Stimulated activated CD4-positive, alpha-beta T cell treated with anti-CD3 and anti-CD28 coated beads, Interleukin-1b, Interleukin-23, amount 100 ng/mL, for 1 hour (primary cell): ENCODE measurements at places on chromosomes 11 and 22.

DNA sequence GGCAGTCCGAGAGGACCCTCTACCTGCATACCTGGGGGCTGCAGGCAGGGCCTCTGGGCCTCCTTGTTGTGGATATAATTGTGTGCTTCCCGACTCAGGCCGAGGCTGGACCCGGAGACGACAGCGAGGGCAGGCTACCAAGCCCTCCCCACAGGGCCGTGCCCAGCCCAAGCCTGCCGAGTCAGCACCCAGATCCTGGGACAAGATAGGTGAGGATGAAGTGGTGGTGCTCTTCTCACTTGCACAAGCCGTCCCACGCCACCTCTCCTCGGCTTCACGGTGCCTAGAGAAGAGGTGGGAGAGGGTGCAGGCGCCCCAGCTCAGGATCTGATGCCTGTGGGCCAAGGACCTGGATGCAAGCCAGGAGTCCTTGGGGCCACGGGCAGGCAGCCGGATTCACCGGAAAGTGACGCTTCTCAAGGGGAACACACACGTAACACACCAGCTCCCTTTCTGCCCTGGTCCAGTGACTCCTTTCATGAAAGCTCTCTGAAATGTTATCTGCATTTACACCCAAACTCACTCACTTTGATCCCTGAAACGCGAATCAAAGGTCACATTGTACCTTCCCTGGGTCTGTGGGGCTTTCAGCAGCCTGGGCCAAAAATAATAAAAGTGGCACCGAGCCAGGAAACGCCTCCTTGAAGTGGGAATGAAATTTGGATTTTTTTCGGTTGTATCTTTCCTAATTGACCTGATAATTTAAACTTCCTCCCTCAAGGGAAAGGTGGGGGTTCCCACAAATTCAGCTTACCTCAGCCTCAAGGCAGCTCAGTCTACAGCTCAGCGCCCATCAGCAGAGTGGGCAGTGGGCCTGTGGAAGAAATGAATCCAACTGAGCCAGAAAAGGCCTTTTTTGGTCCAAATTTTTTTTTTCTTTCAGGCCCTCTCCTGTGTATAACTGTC, 1.1 kb upstream of the GNB1L start:
- DNase-seq: no peak

DNA sequence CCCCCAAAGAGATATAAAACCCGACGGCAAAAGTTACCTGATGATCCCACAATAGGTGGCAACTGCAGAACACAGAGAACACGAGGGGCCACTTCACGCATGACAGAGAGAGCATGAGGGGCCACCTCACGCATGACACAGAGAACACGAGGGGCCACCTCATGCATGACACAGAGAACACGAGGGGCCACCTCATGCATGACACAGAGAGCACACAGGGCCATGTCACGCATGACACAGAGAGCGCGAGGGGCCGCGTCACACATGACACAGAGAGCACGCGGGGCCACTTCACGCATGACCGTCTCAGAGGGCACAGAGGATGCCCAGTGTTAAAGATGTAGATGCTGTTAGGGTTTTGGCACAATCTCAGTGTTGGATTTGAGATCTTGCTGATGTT, 1359.5 kb downstream of the TBC1D22A start:
- DNase-seq: no peak

GRCh38 chr11:104705490-104706190, 192.6 kb downstream of the CASP12 start:
- peak; percentile 24 for DNase-seq

- DNase-seq: no peak
Observed at GRCh38 chr11:134071306-134071705, 2.4 kb downstream of the JAM3 start.

GRCh38 chr11:79179087-79179486, 261.7 kb downstream of the TENM4 start:
- DNase-seq: no peak

DNA sequence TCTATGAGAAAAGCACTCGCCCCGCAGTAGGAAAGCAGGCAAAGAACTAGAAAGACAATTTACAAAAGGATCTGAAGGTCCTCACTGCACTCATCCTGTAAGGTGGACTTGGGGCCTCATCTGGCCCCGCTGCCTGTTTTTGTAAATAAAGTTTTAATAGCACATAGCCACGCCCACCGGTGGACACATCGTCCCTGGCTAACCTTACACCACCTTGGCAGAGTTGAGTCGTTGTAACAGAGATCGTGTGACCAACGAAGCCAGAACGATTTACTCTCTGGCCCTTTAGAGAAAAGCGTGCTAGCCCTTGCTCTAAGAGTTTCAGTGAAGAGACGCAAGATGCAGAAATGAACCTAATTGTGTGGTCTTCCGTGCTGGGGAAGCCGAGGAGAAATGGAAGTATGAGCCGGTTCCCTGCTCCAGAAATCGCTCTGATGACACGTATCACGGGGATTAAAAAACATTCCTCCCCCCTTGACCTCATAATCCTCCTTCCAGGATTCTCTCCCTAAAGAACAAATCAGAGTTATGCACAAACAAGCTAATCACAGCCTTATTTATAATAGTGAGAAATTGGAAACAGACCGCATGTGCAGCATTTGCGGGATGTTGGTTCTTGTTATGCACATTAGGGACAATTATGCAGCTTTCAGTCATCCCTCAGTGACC, 80.1 kb downstream of the CDKN1C start:
- DNase-seq: no peak

GRCh38 chr11:57422669-57423068, 4.3 kb downstream of the SLC43A3 start:
- no peak for DNase-seq

- DNase-seq: no peak
Observed at GRCh38 chr11:115501893-115502589, 2.2 kb downstream of the CADM1 start.

GRCh38 chr11:122232985-122233384, 117.0 kb upstream of the BLID start:
- no peak for DNase-seq

- DNase-seq: no peak
Observed at GRCh38 chr22:47842119-47842518, 1079.7 kb downstream of the TBC1D22A start.

DNA sequence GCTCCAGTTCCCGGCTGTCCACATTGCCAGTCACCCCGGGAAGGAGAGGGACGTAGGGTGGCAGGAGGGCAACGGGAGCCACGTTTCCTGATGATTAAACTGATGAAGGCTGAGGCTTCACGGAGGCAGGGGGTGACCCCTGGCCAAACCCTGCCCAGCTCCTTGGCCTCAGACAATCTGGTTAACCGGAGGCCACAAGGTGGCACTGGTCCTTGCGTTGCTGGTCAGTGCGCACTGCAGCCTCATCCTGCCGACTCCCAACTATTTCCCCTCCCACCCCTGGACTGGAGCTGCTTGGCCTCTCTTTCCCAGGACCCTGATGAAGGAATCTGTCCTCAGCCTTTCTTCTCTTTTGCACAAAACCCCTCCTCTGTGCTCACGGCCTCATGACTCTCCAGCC, 75.3 kb downstream of the PDE2A start:
- DNase-seq: no peak

GRCh38 chr11:75025561-75025960, 36.8 kb downstream of the NEU3 start:
- DNase-seq: no peak

- DNase-seq: no peak
Observed at GRCh38 chr22:29773233-29773632, 6.1 kb downstream of the UQCR10 start.

GRCh38 chr22:42375982-42376381, 56.2 kb downstream of the NFAM1 start:
- DNase-seq: no peak

- DNase-seq: no peak
Observed at GRCh38 chr11:2434506-2435255, 9.6 kb downstream of the TRPM5 start.

DNA sequence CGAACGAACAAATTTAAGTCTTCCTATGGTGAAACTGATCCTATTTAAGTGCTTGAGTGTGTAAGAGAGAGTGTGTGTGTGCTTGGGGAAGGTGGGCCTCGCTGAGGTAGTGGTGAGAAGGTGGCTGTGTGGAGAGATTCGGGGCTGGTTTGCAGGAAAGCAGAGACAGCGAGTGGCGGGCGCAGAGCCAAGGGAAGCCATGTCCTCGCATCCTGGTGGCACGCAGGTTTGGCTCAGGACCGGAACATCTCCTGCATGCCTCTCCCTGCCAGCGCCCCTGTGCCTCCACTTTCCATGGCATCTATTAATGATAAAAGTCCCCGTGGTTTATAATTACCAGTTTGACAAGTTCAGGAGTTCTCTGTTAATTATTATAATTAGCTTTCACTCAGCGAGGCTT, 383.1 kb upstream of the CADM1 start:
- no peak for DNase-seq

GRCh38 chr11:93169950-93170561, 27.7 kb downstream of the SLC36A4 start:
- DNase-seq: no peak

- no peak for DNase-seq
Observed at GRCh38 chr11:75011872-75012271, 23.1 kb downstream of the NEU3 start.

DNA sequence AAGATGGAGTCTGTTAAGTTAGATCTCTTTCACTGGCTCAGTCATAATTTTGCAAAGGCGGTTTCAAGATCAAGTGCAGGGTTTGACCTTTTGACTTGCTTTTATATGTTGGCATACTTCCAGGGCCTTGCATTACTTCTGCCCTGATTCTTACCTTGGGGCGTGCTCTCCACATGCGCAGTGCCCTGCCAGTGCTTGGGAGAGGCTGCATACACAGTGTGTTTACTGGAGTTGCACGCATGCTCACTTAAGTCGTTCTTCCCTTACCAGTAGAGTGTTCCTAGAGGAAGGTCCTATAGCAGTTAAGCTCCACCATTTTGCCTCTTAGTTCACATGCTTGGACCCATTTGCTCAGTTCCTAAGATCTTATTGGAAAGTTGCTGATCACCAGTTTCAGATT, 21.0 kb upstream of the TMEM123 start:
- DNase-seq: no peak

GRCh38 chr11:117511931-117512539, 184.4 kb downstream of the CEP164 start:
- no peak for DNase-seq

DNA sequence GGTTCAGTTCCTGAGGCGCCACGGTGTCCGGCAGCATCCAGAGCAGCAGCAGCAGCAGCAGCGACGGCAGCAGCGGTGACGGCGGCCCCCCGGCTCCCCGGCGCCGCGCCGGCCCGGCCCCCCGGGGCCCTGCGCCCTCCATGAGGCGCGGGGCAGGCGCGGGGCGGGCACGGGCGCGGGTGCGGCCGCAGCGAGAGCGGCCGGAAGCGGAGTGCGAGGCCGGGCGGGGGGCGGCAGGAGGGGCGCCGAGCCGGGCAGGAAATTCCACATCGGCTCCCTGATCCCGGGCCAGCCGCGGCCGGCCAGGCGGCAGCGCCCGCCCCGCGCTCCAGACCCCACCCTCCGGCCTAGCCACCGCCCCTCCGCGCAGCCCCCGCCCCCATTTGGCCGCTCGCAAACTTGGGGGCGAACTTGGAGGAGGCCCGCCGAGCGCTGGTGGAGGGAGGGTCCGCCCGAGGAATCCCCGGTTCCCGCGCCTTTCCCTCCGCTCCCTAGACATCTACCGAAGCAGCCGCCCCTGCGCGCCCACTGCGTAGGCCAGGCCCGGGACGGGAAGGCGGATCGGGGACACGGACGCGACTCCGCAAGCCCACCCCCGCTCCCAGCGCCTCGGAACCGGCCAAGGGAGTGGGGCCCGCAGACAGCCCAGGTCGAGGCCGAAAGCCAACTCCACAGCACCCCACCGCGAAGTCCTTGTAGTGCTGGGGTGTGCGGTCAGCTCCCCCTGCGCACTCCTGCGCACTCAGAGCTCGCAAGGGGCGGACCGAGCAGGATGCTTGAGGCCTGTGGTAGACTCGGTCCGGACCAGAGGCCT, at the start of gene SCARF2:
Gene SCARF2, minus strand, starts transcription at position 213 of the 814 bp plus-strand sequence. Its CDS starts 71 bp downstream, at position 142.
- no peak for DNase-seq

GRCh38 chr11:102581066-102581465, 44.1 kb downstream of the MMP20 start:
- DNase-seq: no peak

DNA sequence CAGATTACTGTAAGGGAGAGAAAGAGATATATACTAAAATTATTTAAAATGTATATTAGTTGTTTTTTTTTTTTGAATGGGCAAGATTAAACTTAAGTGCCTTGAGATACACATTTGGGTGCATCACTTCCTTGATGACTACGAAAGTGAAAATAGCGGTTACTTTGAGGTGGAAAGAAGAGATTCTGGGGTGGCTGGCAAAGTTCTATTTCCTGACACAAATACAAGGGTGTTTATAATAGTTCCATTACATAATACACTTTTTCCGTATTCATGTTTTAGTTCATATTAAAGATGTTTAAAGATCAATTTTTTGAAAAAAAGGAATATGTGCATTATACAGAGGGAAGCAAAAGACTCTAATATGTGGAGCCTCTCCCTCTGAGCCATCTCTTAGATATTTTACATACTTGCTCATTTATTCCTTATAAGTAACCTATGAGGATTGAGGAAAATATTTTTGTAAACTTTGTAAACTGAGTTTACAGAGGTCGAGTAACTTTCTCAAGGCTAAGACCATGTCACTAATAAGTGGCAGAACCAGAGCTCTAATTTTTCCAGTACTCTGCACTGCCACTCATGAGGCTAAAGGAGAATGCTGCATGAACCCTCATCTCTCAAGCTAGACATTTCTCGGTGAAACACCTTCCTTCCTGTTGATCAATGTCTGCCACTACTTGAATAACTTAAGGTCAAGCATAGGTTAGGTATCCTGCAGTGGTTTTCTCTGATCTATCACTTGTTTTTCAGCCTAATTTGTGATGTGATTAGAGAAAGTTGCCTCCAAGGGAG, 58.6 kb downstream of the DDIAS start:
- peak; percentile 11 for DNase-seq

GRCh38 chr11:36874291-36874690, 276.3 kb upstream of the RAG2 start:
- no peak for DNase-seq

- no peak for DNase-seq
Observed at GRCh38 chr11:72975778-72976521, 161.7 kb downstream of the ATG16L2 start.

DNA sequence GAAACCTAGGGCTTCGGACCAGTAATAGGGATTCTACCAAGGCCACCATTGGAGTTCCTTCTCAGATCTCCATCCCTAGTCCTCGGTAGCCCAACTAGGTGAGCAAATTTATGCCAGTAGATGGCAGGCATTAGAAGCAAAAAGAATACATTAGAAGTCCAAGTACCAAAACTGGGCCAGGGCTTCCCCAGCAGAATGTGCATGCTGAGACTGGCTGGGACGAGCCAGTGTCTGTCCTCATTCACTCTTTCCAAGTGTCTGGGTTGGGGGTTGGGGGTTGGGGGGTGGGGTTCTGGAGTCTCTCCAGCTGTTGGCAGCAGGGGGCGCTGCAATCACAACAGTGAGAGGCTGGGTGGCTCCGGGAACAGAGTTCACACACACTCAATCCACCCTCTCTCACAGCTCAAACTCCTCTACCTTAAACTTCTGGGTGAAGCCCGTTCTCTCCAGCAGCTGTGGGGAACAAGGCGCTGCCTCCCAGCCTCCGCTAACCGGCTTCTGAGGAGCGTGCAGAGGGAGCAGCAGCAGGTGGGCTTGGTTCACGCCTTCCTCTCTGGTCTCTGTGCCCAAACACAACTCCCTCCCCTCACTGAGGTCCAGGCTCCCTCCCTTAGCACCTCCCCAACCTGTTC, 57.5 kb downstream of the BTG4 start:
- DNase-seq: no peak
